ENCODE measurements at places on chromosomes 12 and 14.

- DNase-seq, result no peak
Measured at GRCh38 chr14:50106178-50106577, 10.2 kb downstream of the VCPKMT start.

DNA sequence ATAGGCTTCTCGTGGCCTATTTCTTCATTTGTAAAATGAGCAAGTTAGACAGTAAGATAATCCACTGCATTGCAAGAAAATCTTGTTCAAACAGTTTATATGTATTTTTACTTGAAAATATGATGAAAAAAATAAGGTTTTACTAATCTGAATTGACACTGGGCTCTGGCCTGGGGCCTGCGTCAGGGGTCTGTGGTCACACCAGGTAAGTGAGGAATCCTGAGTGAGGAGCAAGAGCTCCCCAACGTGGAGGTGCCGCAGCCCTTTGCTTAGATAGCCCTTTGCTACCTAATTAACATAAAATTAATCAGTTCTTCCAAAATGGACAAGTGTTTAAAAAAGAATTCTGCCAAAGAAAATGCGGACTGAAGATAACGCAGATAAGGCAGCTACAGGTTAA lies 39.1 kb upstream of the STAB2 start:
- no peak for DNase-seq

DNA sequence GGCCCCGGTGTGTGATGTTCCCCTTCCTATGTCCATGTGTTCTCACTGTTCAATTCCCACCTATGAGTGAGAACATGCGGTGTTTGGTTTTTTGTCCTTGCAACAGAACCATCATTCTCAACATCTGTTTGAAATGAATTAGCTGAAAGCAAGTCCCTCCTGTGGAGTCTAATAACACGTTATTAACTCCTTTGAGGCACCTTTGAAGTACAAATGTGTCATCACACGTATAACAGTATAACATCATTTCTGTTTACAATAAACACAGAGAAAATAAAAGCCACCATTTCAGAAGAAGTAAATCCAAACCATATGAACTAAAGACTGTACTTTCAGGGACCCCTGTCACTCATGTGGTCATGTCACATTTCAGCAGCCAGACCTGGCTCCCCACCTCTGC lies 198.5 kb downstream of the STXBP6 start:
- no peak for DNase-seq

- DNase-seq, result no peak
Measured at GRCh38 chr12:52006726-52007157, at the start of gene TAMALIN. TAMALIN (plus strand) TSS chr12:52006946; CDS start chr12:52007020, 74 bp downstream.

- DNase-seq, result no peak
Measured at GRCh38 chr14:74765721-74766120, 2.6 kb downstream of the YLPM1 start.

- DNase-seq, result no peak
Measured at GRCh38 chr12:123971449-123971769, 1.2 kb downstream of the CCDC92 start.

DNA sequence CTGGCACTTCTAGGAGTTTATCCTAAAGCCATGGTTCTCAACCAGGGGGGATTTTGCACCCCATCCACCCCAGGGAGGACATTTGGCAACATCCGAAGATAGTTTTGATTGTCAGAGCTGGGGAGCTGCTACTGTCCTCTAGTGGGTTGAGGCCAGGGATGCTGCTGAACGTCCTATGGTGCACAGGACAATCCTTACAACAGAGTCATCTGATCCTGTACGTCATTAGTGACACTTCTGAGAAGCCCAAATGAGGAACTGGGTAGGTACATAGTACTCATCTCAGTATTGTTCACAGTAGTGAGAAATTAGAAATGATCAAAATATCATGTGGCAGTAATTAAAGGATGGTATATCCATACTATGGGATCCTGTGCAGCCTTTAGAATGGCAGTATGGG lies 185.1 kb downstream of the CHST11 start:
- DNase-seq, result no peak

- no peak for DNase-seq
Measured at GRCh38 chr14:53338192-53338591, 185.1 kb upstream of the DDHD1 start.
